CD4-positive, alpha-beta T cell treated with Interleukin-6 at 100 ng/mL for 8 hours (primary cell): ENCODE measurements at places on chromosomes 3 and 15.

DNA sequence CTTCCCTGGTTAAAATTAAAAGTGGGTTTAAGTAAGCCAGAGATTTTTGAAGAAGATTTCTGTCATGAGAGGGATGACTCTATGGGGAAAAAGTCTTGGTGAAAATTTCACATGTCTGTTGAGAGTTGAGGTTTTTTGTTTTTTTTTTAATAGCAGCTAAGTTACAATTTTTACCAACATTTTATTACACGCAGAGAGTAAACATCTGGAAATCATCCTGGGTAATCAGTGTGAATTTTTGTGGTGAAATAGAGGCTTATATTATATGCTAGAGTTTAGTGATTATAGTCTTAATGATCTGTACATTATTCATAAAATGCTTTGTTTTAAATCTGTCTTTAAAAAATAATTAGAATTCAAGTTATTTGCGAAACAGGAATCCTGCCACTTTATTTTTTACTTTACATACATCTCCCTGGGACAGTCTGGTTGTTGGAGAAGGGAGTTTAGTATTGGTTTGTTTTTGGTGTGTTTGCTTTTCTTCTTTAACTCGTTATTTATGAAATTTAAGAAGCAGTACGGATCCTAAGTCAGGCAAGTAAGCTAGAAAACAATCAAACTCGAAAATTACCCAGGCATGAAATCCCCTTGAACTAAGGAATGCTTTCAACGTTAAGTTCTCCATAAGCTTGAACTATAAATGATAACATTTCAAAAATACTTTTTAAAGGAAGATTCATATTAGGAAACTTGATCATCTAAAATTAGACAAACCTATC lies 143.4 kb upstream of the TSC22D2 start:
- DNase-seq: no peak

- no peak for DNase-seq
Measured at GRCh38 chr15:92494806-92495336, 101.2 kb downstream of the ST8SIA2 start.

DNA sequence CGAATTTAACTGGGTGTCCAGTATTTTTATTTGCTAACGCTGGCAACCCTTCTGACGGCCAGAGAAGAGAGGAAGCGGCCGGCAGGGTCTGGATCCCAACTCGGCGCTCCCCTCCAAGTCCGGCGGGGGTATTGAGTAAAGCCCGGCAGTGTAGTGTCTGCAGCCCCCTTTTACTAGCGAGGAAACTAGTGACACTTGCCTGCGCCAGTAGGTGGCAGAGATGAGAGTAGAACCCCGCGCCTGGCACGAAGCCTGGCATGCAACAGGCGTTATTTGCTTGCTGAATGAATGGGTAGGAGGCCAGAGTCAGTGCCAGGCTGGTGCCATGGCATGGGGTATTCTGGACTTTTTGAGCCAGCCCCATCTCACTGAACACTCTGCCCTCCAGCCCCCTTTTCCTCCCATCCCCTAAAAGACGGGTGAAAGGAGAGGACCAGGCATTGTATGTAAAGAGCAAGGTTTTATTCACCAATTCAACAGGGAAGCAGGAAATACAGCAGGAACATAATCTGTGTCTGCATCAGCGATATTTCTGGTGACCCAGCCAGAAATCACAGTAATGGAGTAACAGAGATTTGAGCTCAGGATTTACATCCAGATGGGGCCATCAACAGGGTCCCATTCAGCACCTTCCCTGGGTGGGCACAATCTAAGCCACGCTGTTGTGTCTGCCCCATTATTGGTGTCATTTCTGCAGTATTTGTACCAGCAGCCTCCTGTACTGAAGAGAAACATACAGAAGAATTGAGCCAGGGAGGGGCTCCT lies 788 bp upstream of the WDR73 start:
- peak; percentile 80 for DNase-seq

DNA sequence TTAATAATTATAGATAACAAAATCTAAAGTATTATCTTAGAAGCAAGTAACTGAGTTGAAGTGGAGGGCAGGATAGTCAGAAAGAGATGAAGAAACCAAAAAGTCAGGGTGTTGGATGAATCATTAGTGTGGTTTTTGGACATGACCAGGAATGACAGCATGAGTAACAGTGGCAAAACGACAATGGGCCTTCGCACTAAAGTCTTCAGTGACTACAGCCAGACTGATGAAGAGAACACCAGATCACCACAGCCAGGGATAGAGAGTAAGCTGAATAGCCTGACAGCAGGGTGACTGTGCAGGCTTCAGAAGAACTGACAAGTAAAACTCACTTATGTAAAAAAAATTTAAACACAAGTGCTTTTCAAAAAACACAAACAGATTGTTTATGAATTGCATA lies 96.0 kb upstream of the MELTF start:
- no peak for DNase-seq

GRCh38 chr3:34323517-34323916 lies 525.1 kb downstream of the PDCD6IP start:
- no peak for DNase-seq

DNA sequence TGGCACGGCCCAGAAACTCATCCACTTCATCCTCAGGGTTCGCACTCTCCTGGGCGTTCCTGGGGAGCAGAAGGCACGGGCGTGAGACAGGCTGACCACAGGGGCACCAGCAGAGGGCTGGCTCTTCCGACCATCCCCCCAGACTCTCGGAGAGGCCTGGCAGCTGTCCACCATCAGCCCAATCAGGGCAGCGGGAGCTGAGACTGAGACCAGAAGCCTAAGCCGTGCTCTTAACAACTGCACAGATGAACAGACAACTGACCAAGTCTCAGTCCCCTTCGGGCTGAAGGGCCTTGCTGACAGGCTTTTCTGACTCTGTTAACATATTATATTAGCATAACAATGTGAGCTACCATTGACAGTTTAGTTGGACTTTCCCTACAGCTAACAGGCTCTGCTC lies 118.0 kb downstream of the SEC22A start:
- no peak for DNase-seq

- no peak for DNase-seq
Measured at GRCh38 chr3:33146791-33147445, 33.1 kb downstream of the CRTAP start.
